ENCODE measurements at places on chromosomes 1 and 21.
A peak's percentile ranks its signal among the peaks of the same experiment; 100 is the strongest.

GRCh38 chr1:94394247-94394646 lies 23.9 kb upstream of the ABCD3 start:
- DNase-seq, result no peak

- DNase-seq, result peak; percentile 39
Measured at GRCh38 chr1:179318491-179318890, 24.9 kb downstream of the SOAT1 start.

DNA sequence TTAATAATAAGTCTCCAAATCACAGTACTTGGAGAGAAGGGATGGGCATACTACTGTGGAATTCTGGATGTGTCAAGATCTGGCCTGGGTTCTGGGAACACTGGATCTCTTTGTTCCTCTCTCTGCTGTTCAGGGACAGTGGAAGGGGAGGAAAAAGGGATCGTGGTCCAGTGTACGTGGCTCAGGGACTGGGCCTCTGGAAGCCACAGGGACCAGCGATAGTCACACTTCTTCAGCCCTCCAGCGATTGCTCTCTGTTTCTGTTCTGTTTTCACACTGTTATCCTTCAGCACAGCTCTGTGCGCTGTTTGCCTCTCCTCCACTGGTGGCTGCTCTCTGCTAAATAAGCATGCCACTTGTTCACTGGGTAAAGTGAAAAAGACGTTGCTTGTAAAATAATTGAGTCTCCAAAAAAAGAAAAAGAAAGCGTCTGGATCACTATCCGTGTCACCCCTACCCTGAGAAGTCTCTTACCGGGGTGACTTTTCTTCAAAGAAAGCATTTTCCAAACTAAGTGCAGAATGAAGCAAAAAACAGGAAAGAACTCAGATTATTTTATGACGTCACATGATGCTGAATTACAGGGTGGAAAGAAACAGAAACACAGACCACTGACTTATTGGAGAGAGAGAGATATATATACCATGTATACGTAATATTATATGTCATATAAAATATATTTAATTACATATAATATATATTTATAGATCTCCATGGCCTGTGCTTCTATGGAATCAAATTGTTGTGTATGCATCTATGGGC lies 279.4 kb downstream of the RGS7 start:
- no peak for DNase-seq

DNA sequence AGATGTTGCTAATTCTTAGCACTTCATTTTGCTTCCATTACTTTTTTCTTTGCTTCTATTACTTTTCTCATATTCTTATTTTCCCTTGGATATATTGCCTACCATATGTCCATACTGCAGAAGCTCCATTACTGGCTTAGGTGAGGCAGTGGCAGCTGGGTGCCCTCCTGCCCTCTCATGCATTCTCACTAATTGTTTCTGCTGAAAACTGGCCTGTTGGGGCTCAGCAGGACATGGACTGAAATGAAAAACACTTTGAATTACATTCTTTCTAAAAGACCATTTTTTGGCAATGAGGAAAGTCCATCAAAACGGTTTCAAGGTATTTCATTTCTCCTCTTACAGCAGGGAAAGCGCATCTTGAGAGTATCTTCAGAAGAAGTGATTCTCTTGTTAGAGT lies 122.9 kb downstream of the MAST2 start:
- no peak for DNase-seq

DNA sequence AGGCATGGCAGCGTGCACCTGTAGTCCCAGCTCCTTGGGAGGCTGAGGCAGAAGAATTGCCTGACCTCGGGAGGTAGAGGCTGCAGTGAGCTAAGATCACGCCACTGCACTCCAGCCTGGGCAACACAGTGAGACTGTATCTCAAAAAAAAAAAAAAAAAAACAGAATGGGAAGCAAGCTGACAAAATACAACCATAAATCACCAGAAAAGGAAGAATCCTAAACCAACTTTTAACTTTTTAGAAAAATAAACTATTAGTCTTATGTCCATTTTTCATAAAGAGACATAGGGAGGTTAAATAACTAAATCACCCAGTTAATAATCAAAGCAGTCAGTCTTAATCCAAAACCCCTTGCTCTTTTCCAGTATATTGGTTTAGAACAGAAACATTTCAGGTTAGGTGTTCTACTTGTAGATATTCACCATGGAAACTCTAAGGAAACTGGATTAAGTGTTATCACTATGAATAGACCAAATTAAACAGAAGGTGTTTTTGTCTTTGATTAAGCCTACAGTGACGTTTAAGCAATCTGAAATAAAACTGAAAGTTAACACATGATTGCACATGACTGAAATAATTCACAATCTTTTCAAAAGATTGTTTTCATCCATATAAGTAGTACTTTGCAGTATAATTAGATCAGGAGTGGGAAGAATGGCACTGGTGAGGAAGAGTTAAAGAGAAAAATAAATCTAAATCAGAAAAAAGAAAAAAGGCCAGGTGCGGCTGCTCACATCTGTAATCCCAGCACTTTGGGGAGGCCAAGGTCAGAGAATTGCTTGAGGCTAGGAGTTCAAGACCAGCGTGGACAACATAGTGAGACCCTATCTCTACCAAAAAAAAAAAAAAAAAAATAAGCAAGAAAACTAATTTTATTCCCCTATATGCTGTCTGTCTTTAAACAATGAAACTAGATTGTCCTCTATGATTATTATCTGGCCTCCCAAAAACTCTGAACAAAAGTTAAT lies 9.6 kb downstream of the CDC42BPA start:
- no peak for DNase-seq
